GM23248 (cell line): ENCODE measurements at places on chromosomes 13 and 19. TPM values are rescaled to one million over a fixed set of nuclear protein-coding genes. Genes with fewer than 3 reads are reported as not detected.

DNA sequence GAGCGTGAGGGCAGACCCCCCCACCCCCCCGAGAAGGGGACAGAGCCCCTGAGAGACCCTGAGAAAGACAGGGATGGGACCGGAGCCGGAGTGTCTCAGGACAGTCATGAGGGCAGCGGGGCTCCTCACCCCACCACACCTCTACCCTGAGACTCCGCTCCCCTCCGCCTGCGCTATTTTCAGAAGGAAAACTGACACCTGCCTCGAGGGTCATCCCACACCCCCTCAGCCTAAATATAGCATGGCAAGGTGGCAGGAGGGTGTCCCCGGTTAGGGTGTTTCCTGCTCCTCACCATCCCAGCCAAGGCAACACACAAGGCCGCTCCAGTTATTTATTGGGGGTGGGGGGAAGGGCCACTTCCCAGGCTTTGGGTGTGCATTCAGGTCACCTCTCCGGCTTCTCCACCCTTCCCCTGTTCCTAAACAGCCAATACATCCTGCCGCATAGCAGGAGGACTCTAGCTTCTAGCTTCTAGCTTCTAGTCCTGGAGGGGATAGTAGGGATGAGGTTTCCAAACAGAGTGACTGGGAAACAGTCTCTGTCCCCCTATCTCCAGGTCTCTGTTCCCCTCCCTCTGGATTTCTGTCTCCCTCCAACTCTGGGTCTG lies 1.4 kb upstream of the NTF4 start:
- no peaks in the 10 kb centered on the region for H3K36me3 ChIP-seq
- H3K4me3 ChIP-seq = no peak overlapping the region
- no peaks in the 10 kb centered on the region for H3K27me3 ChIP-seq
- DNase-seq = no peak
- H3K27ac ChIP-seq = no peak overlapping the region
- no peaks in the 10 kb centered on the region for H3K4me1 ChIP-seq

- no peaks in the 10 kb centered on the region for H3K27me3 ChIP-seq
- H3K4me1 ChIP-seq = peaks cover 14% of the 10 kb centered on the region
- H3K36me3 ChIP-seq = no peaks in the 10 kb centered on the region; the same call in 1 of the 2 replicates
- peak; percentile 69 for DNase-seq
These were observed 692 bp downstream of the ZNF234 start for GRCh38 chr19:44142059-44142433.

DNA sequence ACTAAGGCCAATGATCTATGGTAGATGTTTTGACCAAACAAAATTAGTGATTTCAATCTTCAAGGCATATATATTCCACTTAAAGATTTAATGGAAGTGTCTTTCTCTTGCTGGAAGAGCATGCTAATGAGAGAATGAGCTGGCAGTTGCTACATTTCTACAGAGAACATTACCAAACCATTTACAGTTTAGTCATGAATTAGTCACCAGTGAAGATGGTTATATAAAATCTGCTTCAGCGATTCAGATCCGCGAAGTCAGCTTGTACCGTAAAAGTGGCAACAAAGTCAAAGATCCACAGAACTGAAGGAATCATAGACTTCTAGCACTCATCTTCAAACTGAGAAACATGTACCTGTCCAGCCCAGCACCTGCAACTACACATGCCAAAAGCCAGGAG lies 156.3 kb downstream of the SLITRK5 start:
- H3K27me3 ChIP-seq = no peaks in the 10 kb centered on the region
- no peaks in the 10 kb centered on the region for H3K36me3 ChIP-seq
- H3K4me3 ChIP-seq = no peak overlapping the region
- DNase-seq = peak; percentile 6
- no peaks in the 10 kb centered on the region for H3K4me1 ChIP-seq

- no peak for DNase-seq
- no peaks in the 10 kb centered on the region for H3K4me1 ChIP-seq
- no peaks in the 10 kb centered on the region for H3K27me3 ChIP-seq
- H3K36me3 ChIP-seq = no peaks in the 10 kb centered on the region
- H3K4me3 ChIP-seq = no peak overlapping the region
These were observed 89.0 kb downstream of the CDK8 start for GRCh38 chr13:26342898-26343297.

DNA sequence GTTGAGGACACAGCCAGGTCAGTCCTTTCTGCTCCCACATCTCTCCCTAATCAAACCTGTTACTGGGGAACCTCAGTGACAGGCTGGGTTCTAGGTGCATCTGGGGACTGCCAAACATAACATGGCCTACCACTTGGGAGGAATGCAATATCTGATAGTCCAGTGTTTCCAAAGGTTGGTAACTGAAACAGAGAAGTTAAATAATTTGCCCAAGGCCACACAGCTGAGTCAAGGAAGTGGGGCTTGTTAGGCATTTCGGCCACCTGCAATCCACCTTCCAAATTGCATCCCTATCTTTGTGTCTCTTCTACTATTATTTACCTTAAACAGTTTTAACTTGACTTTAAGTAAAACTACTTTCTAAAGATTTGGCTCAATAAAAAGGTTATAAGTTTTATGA lies 731.3 kb downstream of the UQCRFS1 start:
- no peak overlapping the region for H3K4me3 ChIP-seq
- no peaks in the 10 kb centered on the region for H3K4me1 ChIP-seq
- H3K27me3 ChIP-seq = peaks cover 6% of the 10 kb centered on the region; the same call in 1 of the 2 replicates
- H3K36me3 ChIP-seq = no peaks in the 10 kb centered on the region

DNA sequence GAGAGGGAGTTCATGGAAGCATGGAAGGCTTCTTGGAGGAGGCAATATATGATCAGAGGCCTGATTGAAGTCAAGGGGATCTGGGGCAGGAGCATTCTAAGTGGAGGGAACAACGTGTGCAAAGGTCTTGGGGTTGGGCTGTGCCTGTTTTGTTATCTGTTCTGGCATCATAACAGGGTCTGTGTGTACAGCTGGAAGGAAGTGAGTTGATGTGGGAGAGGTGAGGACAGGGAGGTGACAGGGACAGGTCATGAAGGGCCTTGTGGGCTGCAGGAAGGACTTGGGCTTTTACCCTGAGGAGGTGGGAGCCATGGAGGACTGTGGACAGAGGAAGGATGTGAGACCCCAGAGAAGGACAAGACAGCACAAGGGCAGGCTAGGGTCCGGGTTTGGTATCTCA lies 1.2 kb upstream of the NFILZ start:
- no peaks in the 10 kb centered on the region for H3K4me1 ChIP-seq
- no peak overlapping the region for H3K27ac ChIP-seq
- no peaks in the 10 kb centered on the region for H3K36me3 ChIP-seq
- no peaks in the 10 kb centered on the region for H3K27me3 ChIP-seq

- H3K27me3 ChIP-seq = no peaks in the 10 kb centered on the region
- H3K4me1 ChIP-seq = no peaks in the 10 kb centered on the region; the same call in 1 of the 2 replicates
- H3K36me3 ChIP-seq = no peaks in the 10 kb centered on the region
- no peak overlapping the region for H3K4me3 ChIP-seq
- DNase-seq = no peak
These were observed 352.6 kb downstream of the ENOX1 start for GRCh38 chr13:43434191-43434590.

DNA sequence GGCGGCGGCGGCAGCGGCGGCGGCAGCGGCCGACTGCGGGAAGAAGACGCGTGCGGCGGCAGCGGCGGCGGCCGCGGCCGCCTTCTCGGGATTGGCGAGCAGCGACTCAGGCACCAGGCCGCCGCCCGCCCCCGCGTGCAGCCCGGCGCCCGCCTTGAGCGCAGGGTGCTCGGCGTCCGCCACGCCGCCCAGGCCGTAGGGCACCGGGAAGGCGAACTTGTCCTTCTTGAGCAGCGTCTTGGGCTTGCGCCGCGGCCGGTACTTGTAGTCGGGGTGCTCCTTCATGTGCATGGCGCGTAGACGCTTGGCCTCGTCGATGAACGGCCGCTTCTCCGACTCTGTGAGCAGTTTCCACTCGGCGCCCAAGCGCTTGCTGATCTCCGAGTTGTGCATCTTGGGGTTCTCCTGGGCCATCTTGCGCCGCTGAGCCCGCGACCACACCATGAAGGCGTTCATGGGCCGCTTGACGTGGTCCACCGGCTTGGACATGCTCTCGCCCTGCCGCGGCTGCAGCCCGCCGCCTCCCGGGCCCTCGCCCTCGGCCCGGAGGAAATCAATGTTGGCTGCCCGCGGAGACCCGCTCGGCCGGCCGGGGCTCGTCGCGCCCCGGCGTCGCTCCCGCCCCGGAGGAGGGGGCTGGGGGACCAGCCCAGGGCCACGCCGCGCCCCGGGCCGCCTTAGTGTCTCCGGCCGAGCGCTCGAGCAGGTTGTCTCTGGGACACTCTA lies 621 bp downstream of the SOX21 start:
- H3K27ac ChIP-seq = no peak overlapping the region
- DNase-seq = peak; percentile 39
- H3K4me1 ChIP-seq = no peaks in the 10 kb centered on the region
- peaks cover 84% of the 10 kb centered on the region for H3K27me3 ChIP-seq
- H3K36me3 ChIP-seq = no peaks in the 10 kb centered on the region
- 0 out of 2 replicates have a peak overlapping the region, but pooled peaks have one; percentile 10 for H3K4me3 ChIP-seq

- H3K4me3 ChIP-seq = no peak overlapping the region
- no peak for DNase-seq
- H3K27me3 ChIP-seq = peaks cover 91% of the 10 kb centered on the region
- no peak overlapping the region for H3K27ac ChIP-seq
- no peaks in the 10 kb centered on the region for H3K4me1 ChIP-seq
These were observed 2.5 kb upstream of the PDX1 start for GRCh38 chr13:27917121-27917947.

- no peaks in the 10 kb centered on the region for H3K27me3 ChIP-seq
- DNase-seq = peak; percentile 95
- H3K4me3 ChIP-seq = peak overlapping the region; percentile 43
- H3K27ac ChIP-seq = peak overlapping the region; percentile 89
- H3K4me1 ChIP-seq = peaks cover 24% of the 10 kb centered on the region
These were observed 17.8 kb downstream of the SPC24 start for GRCh38 chr19:11137542-11138384.

The SOX1 gene
- not detected in 2 replicates for polyA plus RNA-seq

The SIGLEC8 gene
- polyA plus RNA-seq = not detected in 2 replicates

The GPR12 gene
- not detected in 2 replicates for polyA plus RNA-seq

The CCDC8 gene
- polyA plus RNA-seq = 5.5 and 6.0 TPM in 2 replicates

The MYO1F gene
- 1.1 and 1.6 TPM in 2 replicates for polyA plus RNA-seq

The IZUMO2 gene
- polyA plus RNA-seq = not detected in 2 replicates
